Kidney (tissue), 22 donors: ENCODE measurements at places on chromosomes 5 and 9. TPM values are rescaled to one million over a fixed set of nuclear protein-coding genes. Genes with fewer than 3 reads are reported as not detected.

WNK2 gene
- polyA plus RNA-seq: 1.5 TPM

TAS2R1 gene
- polyA plus RNA-seq: not detected

DNA sequence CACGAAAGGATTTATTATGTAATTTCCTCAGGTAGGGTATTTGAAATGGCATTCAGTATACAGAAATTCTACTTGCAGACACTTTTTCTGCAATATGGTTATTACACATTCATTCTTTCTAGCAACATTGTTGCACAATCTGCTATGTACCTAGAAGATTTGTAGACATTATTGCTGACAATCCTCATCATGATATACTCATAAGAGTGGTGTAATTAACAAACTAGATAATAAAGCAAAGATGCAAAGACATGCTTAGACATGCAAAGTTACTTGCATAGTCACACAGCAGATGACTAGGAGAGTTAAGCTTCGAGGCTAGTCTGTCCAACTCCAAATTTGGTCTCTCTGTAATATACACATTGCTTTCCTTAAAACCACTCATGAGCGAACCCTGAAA lies 317.1 kb downstream of the ASTN2 start:
- no peak for DNase-seq

DNA sequence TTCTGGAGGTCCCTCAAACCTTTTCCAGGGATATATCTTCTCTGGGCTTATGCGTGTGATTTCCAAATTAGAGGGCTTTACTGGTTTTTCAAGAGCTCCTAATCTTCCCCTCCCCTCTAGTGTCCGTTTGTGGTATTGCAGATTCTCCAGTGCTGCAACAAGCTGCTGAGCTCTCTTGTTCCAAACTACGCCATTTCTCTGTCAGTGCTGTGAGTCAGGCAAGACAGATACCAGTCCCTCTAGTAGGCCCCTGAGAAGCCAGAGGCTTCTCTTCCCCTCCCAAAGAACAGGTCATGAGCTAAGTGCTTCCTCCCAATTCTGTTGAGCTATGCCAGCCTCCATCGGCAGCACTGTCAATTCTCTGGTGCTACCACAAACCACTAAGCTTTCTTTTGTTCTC lies 149.5 kb downstream of the FANCC start:
- DNase-seq: peak; percentile 49

DNA sequence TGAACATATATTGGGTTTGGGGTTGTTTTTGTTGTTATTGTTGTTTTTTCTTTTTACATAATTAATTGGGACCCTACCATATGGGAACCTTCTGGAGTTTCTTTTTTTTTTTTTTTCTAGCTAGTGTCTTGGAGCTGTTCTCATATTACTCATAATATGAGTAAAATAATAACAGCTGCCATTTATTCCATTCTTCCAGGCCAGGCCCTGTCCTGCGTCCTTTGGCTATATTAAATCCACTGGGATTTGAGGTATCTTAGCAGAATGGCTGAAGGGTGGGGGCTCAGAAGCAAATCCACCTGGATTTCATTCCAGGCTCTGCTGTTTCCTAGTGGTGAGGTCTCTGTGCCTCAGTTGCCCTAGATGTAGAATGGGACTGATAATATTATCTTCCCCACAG lies 47.2 kb upstream of the RPL26L1 start:
- DNase-seq: no peak

- DNase-seq: no peak
Measured at GRCh38 chr9:90458485-90458884, 184.1 kb downstream of the DIRAS2 start.

DNA sequence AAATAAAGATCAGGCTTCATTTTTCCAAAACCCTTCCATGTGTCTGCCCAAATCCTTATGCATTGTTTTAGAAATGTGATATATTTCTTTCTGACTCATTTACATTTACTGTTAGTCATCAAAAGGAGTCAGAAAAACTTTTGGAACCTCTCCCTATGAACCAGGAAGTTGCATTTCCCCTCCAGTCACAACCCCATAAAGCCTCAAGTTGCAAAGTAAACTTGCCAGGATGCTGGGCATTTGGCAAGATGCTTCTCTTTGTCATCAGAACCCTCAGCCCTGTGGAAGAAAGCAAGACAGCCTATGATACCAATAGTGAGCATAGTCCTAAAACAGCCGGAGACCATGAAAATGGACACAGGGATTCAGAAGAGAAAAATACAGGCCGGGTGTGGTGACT lies 84.2 kb downstream of the MUSK start:
- no peak for DNase-seq
